ENCODE measurements at places on chromosomes 6 and 20. TPM values are rescaled to one million over a fixed set of nuclear protein-coding genes. Genes with fewer than 3 reads are reported as not detected.

Gene ULBP2
- 0.27 TPM for total RNA-seq

Gene VGLL2
- total RNA-seq, result not detected

Gene CCM2L
- 11.7 TPM for total RNA-seq

Gene PSORS1C2
- total RNA-seq, result not detected

Gene SAPCD1
- total RNA-seq, result 4.9 TPM

Gene ROS1
- total RNA-seq, result 0.04 TPM

Gene FAM209B
- total RNA-seq, result not detected

Gene TP53RK
- 10.4 TPM for total RNA-seq

Gene GRM4
- not detected for total RNA-seq

Gene ENPP5
- 1.9 TPM for total RNA-seq

Gene CENPQ
- total RNA-seq, result 5.0 TPM

Gene VNN1
- total RNA-seq, result 1.2 TPM

Gene OR12D1
- total RNA-seq, result not detected

Gene TCF15
- 2.1 TPM for total RNA-seq

Gene TREML2
- total RNA-seq, result 0.58 TPM

Gene MAFB
- total RNA-seq, result 38.6 TPM

Gene SLC12A5
- total RNA-seq, result 3.9 TPM

Gene SLC22A2
- total RNA-seq, result not detected

Gene PXDC1
- total RNA-seq, result 48.3 TPM

Gene TSPO2
- 0.53 TPM for total RNA-seq

Gene MAP7
- 1.2 TPM for total RNA-seq

Gene SIRPB2
- total RNA-seq, result 8.2 TPM

Gene KCNB1
- 4.9 TPM for total RNA-seq

Gene MCCD1
- total RNA-seq, result not detected

Gene TPD52L2
- total RNA-seq, result 69.1 TPM

Gene TBXT
- total RNA-seq, result not detected

Gene ISM1
- total RNA-seq, result 24.1 TPM

Gene GSTA2
- total RNA-seq, result not detected

Gene MARCKS
- 199 TPM for total RNA-seq

Gene GPR6
- total RNA-seq, result not detected

Gene SLX4IP
- total RNA-seq, result 4.6 TPM

All from sciatic nerve (tissue), 2 donors.